NCI-H1930 (cell line): ENCODE measurements at places on chromosomes 2 and 18.

- DNase-seq = no peak
Measured at GRCh38 chr2:190678444-190679162, 29.7 kb downstream of the NAB1 start.

DNA sequence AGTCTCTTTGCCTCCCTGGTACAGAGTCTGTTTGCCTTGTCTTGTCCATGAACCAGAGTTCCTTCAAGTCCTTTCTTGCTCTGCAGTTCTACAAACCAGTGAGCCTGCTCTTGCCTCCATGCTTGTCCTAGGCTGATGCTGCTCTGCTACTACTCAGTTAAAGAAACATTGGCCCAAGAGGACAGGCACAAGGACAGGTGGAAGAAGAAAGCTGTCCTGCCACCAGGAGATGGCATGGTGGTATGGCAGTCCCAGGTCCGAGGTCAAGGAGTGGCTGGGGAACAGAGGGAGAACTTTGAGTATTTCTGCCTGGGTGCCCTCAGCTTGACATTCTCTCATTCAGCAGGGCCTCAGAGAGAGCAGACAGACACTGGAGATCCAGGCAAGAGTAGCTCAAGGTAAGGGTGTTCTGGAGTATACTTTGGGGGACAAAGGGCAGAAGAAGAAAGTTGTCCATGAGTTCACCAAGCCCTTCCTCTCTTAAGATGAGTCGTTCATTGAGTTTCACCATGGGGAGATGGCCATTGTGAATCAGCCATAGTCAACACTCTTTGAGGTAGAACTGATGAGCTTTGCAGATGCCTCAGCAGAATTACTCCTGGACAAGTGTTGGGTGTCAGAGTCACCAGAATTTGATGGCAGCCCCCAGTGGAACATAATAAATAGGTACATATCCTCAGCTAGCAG, 20.4 kb downstream of the TTC32 start:
- no peak for DNase-seq

GRCh38 chr2:147327613-147328012, 517.2 kb upstream of the ACVR2A start:
- no peak for DNase-seq

DNA sequence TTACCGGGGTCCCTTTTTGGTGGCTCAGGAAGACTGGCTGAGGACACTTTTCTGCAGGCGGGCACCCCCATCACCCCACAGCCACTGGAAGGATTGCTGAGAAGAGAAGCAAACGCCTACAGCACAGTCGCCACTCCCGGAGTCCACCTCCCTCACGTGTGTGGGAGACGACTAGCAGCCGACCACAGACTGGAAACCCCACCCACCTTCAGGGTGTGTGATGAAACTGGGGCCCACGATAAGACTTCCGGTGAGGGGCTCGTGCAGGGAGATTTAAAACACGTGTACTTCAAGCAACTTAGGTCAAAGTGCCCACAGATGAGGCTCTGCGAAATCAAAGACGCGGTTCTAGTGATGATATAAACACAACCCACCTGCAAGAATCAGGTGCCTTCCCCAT, 26.3 kb downstream of the MBP start:
- no peak for DNase-seq

- no peak for DNase-seq
Measured at GRCh38 chr2:223019390-223019930, 32.5 kb upstream of the KCNE4 start.

- no peak for DNase-seq
Measured at GRCh38 chr2:223855426-223855825, 18.0 kb upstream of the AP1S3 start.

- DNase-seq = no peak
Measured at GRCh38 chr2:147499785-147500184, 345.0 kb upstream of the ACVR2A start.

- no peak for DNase-seq
Measured at GRCh38 chr18:70994116-70994515, 705.3 kb downstream of the SOCS6 start.

- no peak for DNase-seq
Measured at GRCh38 chr2:76506538-76506937, 795.8 kb upstream of the GCFC2 start.

GRCh38 chr2:217539126-217539525, 463.7 kb downstream of the TNS1 start:
- DNase-seq = no peak

GRCh38 chr18:28816155-28816554, 639.2 kb upstream of the CDH2 start:
- no peak for DNase-seq

- DNase-seq = no peak
Measured at GRCh38 chr2:20073460-20073859, 22.0 kb upstream of the LAPTM4A start.
